ENCODE measurements at places on chromosomes 16 and 17.

- no peak for DNase-seq
Measured at GRCh38 chr16:69327585-69328310, 2.6 kb downstream of the PDF start.

GRCh38 chr16:10500582-10500981 lies 79.8 kb downstream of the EMP2 start:
- DNase-seq, result no peak

DNA sequence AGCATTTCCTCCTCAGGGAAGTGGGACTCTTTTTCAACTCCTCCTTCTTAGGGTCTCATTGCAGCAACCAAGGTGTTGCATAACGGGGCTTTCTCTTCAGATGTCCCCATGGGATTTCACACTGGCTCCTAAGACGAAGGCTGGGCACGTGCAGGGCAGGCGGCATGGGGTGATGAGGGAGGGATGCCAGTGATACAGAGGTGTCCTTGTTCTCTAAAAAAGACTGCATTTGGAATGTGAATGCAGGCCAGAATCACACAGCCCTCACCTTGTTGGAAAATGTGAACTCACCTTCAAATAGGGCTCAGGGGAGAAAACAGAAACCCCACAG lies 105.6 kb downstream of the XYLT1 start:
- no peak for DNase-seq

DNA sequence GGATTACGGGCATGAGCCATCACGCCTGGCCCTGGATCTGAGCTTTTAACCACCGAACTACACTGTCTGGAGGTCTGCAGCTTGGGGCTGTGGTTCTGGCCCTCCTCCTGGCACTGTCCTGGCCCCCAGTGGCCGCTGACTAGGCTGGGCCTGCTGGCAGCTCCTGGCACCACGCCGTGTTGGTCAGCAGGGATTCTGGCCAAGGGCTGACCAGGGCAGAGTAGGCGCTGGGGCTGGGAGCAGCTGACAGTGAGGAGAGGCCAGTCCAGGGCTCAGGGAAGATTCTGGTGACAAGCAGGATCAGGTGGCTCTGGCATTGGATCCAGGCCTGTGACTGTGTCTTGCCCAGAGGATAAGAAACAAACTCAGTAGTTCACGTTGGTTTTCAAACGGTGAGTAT lies 14.6 kb downstream of the EEF2K start:
- DNase-seq, result peak; percentile 53

GRCh38 chr16:57478396-57479204 lies 7.7 kb downstream of the DOK4 start:
- no peak for DNase-seq

DNA sequence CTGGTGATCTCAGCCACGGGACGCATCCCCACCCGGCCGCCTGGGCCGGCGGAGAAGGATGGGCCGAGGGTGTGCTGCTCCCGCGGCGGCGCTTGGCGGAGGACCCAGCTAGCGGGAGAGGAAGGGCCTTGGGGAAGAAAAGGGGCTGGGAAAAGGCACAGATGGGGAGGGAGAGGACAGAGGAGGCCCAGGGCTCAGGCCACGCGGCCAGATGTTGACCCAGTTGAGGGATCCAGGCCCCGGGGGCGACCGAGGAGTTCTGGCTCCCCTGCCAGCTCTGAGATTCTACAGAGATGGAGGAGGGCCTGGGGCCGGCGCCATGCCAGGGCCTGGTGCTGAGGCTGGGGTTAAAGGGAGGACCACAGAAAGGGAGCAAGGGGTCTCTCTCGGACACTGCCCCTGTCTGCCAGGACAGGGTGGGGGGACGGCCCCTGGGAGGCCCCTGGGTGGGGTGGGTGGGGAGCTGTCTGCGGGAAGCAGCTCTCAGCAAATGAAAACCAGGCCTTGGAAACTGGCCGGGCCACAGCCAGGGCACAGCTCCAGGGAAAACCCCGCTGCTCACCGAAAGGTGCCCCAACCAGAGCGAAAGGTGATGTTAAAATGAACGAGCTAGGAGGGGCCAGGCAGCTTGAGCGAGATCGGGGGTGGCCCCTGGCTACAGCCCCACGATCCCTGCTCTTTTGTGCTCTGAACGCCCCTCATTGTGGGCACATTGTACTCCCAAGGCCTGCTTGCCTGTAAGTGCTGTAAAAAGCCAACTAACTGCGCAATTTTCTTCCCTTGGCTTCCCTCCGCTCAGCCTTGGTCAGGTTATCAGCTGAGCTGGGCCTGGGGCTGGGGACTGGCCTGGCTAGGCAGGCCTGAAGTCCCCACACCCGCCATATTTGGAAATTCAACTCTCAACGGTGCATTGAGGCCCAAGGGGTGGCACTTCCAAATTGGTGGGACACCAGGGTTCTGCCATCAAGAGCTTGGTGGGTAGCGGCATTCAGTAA lies 191.4 kb downstream of the ZNF423 start:
- DNase-seq, result no peak

DNA sequence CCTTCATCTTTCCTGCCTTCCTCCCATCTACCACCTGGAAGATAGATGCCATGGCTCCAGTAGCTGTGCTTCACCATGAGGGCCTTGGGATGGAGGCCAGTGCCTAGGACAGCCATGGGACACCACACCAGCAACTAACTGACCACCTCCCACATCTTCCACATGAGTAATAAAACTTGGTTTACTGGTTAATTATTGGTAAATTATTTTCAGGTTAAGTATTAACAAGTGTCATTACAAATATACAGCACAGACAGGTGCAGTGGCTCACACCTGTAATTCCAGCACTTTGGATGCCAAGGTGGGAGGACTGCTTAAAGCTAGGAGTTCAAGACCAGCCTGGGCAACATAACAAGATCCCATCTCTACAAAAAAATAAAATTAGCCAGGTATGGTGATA lies 14.0 kb downstream of the CDIP1 start:
- DNase-seq, result no peak

DNA sequence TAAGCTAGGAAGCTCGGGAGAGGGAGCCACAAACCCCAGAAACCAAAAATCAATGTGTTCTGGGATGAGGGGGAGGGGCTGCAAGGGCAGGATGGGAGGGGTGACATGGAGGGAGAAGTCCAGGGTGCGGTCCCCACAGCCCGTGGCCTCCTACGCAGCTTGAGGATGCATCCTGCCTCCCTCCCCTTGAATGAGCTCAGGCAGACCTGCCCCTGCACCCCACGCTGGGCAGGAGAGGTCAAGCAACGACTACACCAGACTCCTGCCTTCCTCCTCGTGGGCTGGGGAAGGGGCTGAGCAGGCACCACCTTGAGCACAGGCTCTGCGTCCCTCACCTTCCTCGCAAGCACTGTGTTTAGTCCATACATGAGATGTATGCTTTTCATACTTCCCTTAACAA lies 3.9 kb downstream of the ANKRD13B start:
- DNase-seq, result no peak

All from C1 segment of cervical spinal cord (tissue), 14 donors.